ENCODE measurements at places on chromosomes 13 and 19.
A peak's percentile ranks its signal among the peaks of the same experiment; 100 is the strongest.

- DNase-seq: no peak
Observed at GRCh38 chr13:57629391-57629804, 2.1 kb upstream of the PCDH17 start.

DNA sequence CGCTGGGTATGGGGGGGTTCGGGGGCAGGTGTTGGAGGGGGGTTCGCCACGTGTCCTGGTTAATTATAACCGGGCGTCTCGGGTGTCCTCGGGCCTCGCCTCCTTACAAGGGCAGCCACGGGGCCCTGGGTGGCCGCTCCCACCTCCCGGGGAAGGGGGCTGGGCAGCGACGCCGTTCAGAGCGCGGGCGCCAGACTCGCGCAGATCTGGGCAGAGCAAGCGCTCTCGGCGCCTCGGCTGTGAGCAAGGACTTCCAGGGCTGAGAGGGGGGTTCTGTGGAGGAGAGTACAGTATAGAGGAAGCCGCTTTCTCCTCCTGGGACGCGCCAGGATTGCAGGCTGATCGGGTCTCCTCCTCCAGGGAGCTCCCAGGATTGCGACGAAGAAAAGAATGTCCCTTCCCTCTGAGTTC lies 1.0 kb upstream of the CKM start:
- no peak for DNase-seq

GRCh38 chr13:31057403-31058033 lies 104.2 kb downstream of the HSPH1 start:
- DNase-seq: no peak

DNA sequence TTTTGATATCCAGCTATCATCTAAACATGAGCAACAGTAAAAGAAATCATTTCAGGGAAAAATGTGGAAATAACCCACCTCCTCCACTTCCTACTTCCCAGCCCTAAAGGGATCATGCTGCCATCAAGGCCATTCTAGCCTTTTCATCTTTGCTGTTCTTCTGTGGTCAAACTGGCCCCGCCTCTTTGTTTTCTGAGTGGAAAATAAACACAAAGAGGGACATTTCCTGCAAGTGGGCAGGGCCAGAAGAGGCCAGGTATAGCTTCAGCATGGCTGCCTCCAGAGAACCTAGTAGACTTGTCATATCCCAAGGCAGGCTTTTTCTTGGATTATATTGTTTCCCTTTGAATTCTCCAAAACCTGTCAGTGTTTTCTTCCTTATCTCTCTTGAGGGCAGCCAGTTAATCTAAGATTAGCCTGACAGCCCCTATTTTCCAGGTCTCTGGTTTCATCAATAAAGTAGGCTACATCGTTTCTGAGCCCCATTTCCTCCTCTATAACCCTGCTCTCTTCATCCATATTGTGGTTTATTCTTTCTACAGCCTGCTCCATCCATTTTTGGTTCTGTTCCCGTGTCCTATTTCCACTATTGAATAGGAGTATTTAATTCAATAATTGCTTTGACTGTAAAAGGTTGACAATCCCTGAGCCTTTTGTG lies 117.6 kb downstream of the GPC6 start:
- DNase-seq: no peak

DNA sequence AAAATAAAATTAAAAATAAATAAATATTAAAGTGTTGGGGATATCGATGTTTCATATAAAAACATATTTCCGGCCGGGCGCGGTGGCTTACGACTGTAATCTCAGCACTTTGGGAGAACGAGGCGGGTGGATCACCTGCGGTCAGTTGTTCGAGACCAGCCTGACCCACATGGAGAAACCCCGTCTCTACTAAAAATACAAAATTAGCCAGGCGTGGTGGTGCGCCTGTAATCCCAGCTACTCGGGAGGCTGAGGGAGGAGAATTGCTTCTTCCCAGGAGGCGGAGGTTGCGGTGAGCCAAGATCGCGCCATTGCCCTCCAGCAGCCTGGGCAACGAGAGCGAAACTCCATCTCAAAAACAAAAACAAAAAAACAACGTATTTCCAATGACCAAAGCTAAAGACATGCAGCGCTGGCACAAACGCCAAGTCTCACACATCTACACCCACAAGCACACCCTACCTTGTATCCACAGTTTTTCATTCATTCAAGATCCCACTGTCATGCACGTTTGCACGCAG lies 907 bp downstream of the ZNF569 start:
- no peak for DNase-seq

- DNase-seq: no peak
Observed at GRCh38 chr13:79740991-79741390, 260.0 kb downstream of the NDFIP2 start.

GRCh38 chr19:30152510-30153291 lies 210.7 kb downstream of the URI1 start:
- no peak for DNase-seq

GRCh38 chr19:45640849-45641273 lies 1.7 kb upstream of the EML2 start:
- DNase-seq: peak; percentile 54

GRCh38 chr13:76643596-76643995 lies 242.6 kb downstream of the KCTD12 start:
- DNase-seq: no peak

DNA sequence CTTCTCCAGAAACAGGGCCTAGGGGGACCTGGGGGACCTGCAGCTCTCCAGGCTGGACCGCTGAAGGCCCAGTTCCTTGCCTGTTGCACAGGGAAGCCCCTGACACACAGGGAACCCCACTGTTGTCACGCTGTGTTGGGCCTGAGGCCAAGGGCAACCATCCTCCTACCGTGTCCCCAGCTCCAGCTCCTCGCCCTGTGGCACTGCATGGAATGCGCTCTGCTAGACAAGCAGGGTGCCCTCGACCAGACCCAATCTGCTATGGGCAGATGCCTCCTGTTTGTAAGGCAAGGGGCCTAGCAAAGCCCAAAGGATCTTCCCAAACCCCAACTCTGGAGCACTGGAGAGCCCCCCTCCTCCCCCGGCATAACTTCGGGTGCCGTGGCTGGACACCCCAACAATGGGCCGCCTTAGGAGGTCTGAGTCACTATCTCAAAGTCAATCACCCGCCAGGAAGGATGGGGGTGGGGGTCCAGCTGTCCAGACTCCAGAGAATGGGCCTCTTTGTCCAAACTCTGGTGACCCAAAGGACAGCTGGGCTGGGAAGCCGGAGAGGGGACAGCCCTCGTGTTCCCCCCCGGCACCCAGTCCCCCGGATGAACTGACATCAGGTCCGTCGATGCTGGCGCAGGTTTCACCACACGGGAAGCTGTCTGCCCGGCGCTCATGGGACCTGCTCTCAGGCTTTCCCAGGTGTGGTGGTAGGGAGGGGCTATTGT lies 3.7 kb downstream of the BRSK1 start:
- no peak for DNase-seq

Measured in T47D (cell line).